Muscle of leg (tissue), 16 donors: ENCODE measurements at places on chromosomes 13 and 19. TPM values are rescaled to one million over a fixed set of nuclear protein-coding genes. Genes with fewer than 3 reads are reported as not detected.

DNA sequence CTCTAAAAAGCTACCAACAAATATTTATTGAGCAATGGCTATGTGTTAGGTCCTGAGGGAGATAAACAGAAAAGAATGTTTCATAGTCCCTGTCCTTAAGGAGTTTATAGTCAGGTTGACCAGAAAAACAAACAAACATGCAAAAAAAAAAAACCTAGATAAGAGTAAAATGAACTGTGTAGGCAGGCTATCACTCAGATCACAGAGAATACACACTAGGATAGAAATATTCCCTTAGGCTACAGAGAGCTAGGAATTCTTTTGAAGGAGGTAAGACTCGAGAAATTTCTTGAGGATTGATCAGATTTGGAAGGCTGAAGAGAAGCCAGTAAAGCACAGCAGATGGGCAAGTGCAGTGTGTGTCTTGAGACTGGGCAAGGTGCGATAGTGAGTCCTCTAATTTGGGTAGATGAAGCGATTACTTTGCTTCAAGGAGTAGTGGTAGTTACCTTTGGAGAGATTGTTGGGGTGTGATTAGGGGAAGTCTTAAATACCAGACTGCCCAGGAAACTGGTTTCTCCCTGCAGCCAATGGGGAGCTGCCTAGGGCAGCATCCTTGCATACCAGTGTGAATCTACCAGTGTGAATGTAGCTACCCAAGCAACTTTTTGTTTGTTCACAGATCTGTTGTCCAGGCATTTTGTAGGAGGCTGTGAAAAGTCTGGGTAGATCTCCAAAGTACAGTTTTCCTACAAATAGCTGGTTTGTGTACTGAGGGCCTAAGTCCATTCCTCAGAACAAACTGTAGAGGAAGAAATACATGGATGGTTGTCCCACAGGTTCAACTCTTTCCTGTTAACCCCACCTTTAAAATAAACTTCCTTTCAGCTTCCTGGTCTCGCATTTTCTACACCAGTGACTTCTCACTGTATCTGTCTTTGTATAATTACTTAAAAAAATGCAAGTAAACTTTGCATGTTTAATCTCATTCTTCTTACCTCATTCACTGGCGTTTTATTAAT is 314.1 kb downstream of the KLF5 start:
- DNase-seq, result no peak

GRCh38 chr19:51354742-51355148 is 11.4 kb downstream of the ETFB start:
- DNase-seq, result peak; percentile 33

DNA sequence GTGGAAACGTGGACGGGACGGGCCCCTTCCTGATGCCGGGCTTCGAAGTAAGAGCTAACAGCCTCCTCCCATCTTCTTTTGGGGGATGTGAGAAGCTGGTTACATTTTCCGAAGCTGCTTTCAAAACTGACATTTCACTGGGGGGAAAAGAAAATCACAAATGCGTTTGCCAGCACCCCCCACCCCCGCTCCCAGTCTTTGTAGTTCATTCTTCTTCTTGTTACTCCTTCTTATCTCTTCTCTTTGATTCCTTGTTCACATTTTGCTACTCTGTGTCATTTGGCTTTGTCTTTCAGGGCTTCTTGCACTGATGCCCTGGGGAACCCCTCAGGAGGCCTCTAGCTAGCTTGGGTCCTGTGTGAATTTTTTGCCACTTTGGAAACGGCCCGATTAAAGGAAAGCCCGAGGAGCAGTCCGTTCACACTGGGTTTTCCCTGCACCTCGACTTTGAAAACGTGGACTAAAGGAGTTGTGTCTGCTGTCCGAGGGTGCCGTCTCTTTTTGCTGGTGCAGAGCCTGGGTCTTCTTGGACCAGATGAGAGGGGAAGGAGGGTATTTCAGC is 1.3 kb downstream of the CARM1 start:
- peak; percentile 45 for DNase-seq

GRCh38 chr19:35860436-35860817 is 3.7 kb downstream of the KIRREL2 start:
- no peak for DNase-seq

DNA sequence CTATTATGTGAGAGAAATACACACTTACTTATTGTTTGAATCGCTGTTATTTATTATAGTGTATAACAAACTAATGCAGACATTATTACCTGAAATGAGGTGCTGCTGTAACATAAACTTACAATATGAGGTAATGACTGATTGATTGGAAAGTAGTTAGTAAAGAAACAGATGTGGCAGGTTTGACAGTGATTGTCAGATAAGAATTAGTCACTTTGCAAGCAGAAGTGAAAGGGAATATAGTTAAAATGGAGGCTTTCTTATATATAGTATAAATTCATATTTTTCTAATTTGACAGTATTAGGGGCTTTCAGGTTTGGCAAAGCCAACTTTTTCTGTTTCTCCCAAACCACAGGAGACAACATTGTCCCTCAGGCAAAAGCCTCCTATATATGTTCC is 20.6 kb downstream of the MIR17HG start:
- DNase-seq, result no peak

DNA sequence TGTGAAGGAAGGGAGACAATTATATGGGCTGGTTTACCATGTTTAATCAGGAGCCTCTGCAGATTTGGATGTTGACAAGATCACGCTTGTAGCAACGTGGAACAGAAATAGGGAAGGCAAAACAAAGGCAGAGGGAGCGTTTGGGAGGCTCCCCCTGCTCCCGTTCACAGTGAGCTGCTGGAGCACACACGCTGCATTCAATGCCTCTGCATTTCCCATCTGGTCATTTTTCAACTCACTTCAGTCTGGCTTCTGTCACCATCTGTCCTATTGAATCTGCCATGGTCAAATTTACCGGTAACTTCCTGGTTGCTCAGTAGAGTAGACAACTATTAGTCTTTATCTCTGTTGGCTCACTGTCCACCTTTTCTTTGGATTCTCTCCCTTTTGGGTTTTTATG is 91.0 kb downstream of the NHLRC3 start:
- no peak for DNase-seq

DNA sequence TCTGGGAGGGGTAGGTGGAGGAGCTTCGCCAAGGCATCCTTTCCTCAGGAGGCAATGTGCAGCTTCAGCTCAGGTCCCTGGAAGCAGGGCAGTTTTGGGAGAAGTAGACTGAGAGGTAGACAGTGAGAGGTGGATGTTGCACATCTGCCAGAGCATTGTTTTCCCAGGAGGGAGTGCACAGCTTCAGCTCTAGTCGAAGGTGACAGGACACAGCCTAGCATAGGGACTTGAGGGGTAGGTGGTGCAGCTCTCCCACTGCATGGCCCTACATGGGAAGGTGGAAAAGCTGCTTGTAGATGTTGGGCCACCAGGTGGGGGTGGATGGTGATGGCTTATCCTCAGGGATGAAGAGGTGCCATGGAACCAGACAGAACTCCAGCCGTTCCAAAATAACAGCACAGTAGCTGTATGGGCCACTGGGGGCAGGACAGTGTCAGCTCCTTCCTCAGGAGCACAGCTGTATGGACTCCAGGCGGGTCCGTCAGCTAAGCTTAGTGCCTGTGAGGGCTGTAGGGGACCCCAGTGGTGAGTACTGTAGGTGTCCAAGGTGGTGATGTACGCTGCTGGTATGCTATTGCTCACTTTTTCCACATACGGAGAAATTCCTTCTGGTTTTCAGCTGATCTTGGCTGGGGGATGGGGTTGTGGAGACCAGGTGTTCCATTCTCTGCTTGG is 17.4 kb upstream of the ZNF543 start:
- no peak for DNase-seq

DNA sequence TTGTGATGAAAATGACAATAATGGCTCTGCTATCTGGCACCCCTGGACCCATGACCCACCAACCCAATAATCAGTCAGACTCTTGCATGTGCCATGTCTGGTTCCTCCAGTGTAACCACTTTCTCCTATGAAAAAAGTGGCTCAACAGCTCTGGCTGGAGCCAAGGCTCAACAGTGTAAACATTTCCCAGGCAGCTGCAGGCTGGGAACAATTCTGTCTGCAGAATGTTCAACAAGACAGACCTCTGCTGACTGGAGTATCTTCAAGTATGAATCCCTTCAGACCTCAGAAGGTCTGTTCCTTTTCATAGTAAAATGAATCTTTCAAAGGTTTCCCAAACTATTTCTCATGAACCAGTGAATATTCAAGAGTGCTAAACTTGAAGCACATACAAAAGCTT is 410.1 kb upstream of the HTR2A start:
- peak; percentile 10 for DNase-seq

DNA sequence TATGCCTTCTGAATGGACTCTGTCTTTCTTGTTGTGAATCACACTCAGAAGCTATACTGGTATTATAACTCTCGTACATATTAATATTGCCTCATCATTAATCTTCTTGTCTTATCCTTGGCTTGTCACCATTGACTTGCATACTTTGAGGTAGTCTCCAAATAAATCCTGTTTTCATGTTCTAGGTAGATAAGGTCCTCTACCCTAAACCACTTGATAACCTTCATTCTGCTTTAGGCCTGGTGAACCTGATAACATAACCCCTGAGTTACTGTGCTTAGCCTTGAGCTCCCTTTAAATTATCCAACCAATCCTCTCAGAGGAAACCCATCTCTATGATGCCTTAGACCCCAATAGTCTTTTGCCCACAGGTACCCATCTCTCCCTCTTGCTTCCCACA is 1162.3 kb downstream of the SLITRK1 start:
- no peak for DNase-seq

DNA sequence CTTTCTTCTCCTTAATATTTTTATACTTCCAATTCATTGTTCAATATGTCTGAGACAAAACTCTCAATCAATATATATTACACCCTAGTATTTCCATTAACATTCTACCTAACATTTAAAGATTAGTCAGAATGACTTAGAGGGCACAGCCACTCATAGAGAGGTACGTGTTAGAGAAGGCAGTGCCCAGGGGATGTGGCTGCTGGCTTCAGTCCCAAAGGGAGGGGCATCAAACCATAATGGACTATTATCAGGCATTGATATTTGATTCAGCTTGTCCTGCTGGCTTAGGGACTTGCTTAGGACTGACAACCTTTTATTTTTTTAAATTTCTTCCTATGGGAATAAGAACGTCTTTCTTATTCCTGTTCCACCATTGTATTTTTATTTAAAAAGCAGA is 1392.0 kb upstream of the ATXN8OS start:
- no peak for DNase-seq

GRCh38 chr19:5126498-5127223 is 157.7 kb downstream of the KDM4B start:
- no peak for DNase-seq

DNA sequence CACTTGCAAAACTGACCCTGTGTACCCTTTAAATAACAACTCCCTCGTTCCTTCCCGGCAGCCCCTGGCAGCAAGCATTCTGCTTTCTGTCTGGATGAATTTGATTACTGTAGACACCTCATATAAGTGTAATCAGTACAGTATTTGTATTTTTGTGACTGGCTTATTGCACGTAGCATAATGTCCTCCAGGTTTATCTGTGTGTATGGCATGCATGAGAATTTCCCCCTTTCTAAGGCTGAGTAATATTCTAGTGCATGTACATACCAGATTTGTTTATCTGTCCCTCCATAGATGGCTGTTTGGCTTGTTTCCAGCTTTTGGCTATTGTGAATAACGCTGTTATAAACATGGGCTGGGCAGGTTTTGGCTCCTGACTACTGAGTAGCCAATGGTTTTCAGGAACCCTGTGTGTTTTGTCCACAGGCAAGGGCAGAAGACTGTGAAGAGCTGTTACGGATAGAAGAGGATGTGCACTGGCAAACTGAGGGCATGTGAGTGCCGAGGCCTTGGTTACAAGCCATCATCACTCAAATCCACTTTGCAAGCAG is 98.0 kb downstream of the ESD start:
- no peak for DNase-seq

DNA sequence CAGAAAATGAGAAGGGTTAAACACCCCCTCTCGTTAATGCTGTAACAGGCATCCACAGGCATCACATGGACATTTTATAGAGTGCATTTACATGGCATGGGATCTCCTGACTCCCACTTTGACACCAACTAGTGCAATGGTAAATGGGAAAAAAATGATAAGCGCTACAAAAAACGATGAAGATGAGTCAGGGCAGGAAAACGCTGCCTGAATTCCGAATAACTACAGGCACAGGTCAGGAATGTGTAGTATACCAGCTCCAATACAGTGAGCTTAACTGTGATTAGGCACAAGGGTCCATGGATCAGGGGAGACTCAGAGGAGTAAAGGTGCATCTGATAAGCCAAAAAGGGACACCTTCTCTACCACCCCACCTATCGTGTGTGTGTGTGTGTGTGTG is 223.6 kb downstream of the FOXO1 start:
- DNase-seq, result no peak

- peak; percentile 75 for DNase-seq
These were observed 2.7 kb downstream of the JUND start for GRCh38 chr19:18278521-18279265.

DNA sequence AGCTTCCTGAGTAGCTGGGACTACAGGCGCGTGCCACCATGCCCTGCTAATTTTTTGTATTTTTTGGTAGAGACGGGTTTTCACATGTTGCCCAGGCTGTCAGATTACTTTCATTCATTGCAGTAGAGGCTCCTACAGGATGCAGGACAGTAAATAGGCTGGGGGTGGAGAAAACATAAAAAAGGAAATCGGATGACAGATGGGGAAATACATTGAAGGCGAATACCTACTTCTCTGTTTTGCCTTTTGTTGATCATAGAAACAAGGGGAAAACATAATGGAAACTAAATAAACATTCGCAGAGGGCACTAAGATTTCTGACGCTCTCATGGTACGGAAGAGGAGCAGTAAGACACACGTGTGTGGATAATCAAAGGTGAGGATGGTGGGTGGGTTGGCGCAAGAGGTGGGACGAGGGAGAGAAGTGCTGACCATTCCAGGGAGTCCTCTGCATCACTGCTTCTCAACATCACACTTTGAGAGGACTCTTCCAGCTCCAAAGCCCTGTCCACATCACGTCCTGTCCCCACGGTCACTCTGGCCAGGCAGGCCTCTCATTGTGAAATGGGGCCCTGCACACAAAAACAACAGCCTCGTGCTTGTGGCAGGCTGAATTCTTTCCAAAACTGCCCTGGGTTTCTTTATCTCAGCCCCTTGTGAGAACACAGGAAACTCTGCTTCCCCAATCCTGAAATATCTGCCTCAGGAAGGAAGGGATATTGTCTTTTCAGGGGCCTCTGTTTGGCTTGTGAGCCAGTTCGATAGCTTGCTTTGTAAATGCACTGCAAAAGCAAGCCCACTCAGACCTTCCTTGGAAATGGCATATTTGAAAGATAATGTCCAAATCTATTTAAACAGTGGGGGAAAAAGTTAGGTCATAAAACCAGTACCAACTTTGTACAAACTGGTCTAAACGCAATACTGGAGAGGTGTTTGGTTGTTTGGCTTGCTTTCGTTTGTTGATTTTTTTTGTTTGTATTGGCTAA is 188.5 kb downstream of the FOXO1 start:
- peak; percentile 59 for DNase-seq

- no peak for DNase-seq
These were observed 1526.9 kb downstream of the EFNB2 start for GRCh38 chr13:105008604-105009003.

GRCh38 chr19:18762125-18763023 is 28.7 kb downstream of the COMP start:
- peak; percentile 88 for DNase-seq

CCDC70 gene
- total RNA-seq, result not detected

CERS1 gene
- total RNA-seq, result 15.3 TPM

SLAIN1 gene
- total RNA-seq, result 7.5 TPM

ZNF878 gene
- total RNA-seq, result 0.31 TPM

UNC13A gene
- total RNA-seq, result 0.09 TPM

IZUMO1 gene
- 0.04 TPM for total RNA-seq

SERPINE3 gene
- not detected for total RNA-seq

MARK4 gene
- 11.1 TPM for total RNA-seq

RCBTB2 gene
- total RNA-seq, result 21.1 TPM
